ENCODE measurements at places on chromosomes 2 and 18.

GRCh38 chr18:47283476-47283875 is 32.0 kb upstream of the SKOR2 start:
- no peak for DNase-seq

GRCh38 chr2:207463433-207463832 is 66.3 kb upstream of the CREB1 start:
- no peak for DNase-seq

GRCh38 chr18:44781886-44782285 is 101.2 kb downstream of the SETBP1 start:
- DNase-seq, result no peak

DNA sequence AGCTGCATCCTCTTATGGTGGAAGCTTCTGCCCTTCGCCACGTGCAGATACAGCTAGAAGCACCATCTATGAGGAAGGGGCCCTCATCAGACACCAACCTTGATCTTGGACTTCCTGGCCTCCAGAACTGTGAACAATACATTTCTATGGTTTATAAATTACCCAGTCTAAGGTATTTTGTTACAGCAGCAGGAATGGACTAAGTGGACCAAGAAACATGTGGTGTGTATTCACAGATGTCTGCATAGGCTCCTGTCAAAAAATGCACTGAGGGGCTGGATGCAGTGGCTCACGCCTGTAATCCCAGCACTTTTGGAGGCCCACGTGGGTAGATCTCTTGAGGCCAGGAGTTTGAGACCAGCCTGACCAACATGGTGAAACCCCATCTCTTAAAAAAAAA is 57.5 kb downstream of the STPG4 start:
- DNase-seq, result no peak
